ENCODE measurements at places on chromosomes 2 and 18.

DNA sequence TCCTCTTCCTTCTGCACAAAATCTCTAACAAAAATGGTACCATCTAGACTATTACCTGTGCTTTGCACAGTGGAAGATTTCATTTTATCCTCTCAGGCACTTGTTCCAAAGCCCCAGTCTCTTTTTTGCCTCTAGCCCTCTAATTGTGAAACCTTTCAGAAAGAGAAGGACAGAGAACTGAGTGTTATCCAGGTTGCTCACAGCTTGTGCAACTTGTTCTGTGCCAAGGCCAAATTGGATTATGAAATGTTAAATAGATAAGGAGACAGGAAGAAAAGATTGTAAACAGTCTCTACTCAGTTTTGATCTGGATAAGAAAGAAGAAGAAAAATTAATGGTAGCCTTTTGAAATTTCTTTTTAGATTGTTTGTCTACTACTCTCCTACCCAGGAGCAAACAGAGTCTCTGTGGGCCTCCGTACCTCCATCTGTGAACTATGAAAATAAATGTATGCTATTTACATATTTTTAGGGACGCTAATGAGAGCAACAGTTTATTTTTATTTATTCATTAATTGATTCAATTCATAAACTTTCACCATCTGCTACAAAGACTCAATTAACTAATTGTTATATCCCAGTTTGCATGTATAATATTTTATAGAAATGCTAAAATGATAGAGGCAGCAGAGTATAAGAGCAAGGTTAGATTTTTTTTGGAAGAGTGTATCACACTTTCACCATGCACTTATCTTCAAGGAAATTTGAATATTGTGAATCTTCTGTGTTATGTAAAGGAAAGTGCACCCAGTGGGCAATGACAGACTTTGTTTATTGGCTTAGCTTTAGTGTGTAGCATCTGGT lies 339.0 kb upstream of the ETAA1 start:
- DNase-seq, result no peak

DNA sequence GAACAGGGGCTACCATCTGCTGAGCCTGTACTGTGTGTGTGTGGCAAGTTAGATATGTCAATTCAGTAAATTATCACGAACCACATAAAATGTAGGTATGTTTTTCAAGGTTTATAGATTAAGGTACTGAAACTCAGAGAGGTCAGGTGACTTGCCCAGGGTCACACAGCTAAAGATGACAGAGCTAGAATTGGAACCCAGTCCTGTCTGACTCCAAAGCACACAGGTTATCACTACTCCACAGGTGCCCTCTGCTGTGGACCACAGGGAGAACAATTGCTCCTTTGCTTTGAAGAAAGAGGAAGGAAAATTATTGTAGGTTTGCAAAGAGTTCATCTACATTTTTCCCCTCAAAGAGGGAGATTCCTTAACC lies 229.7 kb upstream of the AGAP1 start:
- DNase-seq, result no peak

- DNase-seq, result no peak
These were observed 178.6 kb upstream of the RBMS1 start for GRCh38 chr2:160672211-160672610.

DNA sequence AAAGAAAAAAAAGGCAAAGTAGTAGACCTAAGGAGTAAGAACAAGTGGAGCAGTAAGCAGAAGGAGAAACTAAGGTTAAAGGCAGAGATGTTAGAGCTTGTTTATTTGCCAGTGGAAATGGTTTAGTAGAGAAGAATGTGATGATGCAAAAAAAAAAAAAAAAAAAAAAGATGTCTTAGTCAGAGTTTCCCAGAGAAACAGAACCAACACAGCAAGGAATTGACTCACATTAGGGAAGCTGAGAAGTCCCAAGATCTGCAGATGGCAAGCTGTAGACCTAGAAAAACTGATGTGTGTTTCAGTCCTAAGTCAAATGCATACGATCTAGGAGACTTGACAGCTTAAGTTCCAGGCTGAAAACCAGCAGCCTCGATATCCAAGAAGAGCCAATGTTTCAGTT lies 1548.8 kb upstream of the LRRTM1 start:
- DNase-seq, result no peak

DNA sequence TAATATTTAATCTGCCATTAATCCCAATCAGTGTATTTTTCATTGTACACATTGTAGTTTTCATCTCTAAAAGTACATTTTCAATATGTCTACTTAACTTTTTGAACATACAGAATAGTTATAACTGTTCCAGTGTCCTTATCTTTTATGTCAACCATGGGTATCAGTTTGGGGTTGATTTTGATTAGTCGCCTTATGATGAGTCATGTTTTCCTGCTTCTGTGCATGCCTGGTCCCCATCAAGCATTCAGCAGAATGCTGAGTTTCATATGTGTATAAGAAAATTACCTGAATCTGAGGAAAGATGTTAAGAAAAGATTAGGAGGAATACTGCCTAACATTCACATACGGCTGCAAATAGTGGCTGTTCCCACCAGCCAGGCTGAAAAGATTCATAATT lies 17.7 kb downstream of the SPDYA start:
- no peak for DNase-seq

- DNase-seq, result no peak
These were observed 195.8 kb downstream of the MTX2 start for GRCh38 chr2:176464886-176465564.

DNA sequence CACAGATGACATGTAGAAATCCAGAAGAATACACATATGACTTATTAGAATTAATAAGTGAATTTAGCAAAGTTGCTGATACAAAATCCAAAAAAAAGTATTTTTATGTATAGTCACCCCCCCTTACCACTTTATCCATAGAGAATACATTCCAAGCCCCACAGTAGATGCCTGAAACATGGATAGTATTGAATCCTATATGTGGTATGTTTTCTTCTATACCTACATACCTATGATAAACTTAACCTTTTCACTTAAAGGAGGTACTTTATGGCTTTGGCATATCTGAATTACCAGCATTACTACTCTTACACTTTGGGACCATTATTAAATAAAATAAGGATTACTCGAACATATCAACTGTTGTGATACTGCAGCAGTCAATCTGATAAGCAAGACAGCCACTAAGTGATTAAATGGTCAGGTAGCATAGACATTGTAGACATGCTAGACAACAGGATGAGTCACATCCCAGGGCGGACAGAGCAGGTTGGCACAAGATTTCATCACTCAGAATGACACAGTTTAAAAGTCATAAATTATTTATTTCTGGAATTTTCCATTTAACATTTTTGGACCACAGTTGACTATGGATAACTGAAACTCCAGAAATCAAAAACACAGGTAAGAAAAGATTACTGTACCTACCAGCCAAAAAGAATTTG lies 208.2 kb upstream of the CHAC2 start:
- no peak for DNase-seq

DNA sequence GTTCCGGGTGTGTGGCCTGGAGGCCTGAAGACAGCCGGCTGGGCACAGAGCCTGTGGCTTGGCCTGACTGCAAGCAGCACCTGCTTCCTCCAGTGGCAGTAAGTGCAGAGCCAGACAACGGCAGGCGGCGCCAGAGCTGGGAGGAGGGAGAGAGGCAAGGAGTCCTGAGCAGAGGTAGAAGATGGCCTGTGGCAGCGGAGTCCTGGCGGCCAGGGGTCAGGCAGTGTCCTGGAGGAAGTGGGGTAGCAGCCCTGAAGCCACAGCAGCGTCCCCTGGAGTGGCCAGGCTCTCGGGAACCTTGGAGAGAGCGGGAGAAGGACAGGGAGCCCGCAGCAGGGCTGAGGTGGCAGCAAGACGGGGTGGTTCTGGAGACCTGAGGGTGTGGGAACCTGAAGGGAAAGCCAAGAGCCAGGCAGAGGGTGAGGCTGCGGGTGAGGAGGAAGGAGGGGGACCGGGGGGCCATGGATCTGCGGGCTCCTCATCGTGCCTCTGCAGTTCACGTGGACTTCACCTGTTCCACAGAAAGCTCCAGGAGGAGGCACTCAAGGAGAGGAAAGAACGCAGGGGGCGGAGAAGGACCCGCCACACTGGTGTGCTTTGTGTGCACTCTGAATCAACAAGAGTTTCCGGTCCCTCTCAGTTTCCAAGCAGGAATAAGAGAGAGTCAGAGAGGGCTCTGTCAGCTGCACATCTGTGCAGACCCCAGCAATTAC lies 85.9 kb downstream of the USP40 start:
- DNase-seq, result no peak

DNA sequence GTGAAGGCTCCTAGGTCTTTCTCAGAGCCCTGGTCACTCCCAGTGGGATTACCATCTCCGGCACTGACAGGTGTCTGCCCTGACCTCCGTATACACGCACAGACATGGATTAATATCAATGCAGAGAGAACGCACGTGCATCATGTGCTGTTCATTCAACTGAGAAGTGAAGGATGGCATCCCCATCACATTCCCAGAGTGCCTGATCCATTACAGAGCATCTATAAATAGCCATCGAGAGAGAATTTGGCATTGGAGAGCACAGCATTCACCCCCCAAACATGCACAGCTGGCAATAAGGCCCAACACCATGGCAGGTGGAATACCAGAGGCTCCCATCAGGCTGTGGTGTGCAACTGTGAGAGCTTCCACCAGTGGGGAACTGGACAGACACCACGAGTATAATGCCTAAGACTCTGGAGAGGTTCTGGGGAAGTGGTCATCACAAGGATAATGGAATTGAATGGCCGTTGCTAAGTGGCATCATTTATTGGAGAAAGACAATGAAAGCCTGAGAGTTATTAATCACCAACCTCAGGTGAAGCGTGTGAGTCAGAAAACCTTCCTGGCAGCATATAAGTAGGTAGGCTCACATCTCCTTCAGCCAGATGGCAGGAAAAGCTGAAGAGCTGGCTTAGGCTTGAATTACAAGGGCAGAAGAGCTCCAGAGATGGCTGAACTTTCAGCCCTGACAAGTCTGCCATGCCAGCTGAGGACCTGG lies 244.5 kb upstream of the ID2 start:
- no peak for DNase-seq

- DNase-seq, result no peak
These were observed 45.1 kb downstream of the DPYSL5 start for GRCh38 chr2:26892922-26893524.

DNA sequence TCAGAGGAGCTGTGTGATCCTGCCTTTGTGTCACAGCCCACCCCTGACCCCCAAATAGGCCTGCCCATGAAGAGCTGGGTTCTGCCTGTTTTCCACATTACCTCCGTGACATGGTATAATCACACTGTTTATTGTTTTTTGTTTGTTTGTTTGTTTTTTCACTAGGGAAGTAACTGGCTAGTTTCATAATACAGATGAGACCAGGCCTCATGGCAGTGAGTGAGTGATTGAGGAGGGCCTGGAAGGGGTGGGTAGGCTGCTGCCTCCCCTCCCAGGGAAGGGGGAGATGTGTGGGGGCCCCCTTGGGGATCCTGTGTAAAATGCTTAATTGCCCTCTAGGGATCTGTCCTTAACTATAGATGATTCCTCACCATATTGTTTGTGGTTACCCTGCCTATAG lies 190.5 kb downstream of the LDLRAD4 start:
- no peak for DNase-seq

DNA sequence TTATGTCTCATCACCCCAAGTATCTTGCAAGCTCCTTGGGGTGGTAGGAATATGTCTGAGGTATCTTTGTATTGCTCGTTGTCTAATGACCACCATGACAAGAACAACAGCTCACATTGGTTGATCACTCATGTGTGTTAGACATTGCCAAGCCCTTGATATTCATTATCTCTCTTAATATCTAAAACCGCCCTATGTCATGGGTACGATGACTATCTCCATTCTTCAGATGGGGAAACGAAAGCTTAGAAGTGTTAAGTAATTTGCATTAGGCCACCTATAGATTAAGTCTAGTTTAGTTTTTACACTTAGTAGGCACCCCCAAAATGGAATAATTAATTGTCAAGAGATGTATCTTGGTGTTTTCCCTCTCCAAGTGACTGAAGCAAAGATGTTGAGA lies 57.0 kb downstream of the ICOS start:
- DNase-seq, result no peak

DNA sequence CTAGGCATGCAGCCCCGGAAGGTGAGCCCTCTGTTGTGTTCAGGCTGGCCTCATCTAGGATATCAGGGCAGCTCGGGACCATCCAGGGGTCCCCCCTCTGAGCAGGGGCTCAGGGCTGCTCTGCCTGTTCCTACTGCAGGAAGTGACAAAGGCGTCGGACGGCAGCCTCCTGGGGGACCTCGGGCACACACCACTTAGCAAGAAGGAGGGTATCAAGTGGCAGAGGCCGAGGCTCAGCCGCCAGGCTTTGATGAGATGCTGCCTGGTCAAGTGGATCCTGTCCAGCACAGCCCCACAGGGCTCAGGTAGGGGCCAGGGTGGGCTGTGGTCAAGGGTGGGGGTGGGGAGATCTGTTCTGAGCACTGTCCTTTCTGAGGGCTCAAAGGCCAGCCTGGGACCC lies 13.1 kb downstream of the KCNIP3 start:
- DNase-seq, result no peak

DNA sequence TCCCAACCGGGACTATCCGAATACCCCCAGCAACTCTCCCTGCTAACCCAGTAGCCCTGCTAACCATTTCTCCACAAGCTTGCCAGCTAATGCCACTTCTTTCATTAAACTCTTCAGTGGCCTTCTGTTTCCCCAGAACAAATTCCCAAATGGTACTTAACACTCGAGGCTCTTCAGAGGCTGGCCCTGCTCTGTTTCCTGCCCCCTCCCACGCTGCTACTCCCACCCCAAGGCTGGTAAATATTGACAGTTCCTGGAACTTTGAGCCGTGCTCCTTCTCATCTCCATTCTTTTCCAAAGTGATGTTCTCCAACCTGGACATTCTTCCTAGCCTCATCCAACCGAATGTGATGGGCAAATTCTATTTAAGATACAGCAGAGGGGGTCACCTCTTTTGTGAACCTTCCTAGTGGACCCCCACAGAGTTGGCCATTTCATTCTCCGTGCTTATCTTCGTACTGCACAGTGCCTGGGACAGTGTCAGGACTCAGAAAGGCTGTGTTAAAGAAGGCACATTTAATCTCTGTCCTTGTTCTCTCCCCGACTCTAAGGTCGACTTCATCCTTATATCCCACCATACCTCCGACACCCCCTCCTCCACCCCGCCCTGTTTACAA lies 3.2 kb upstream of the KIDINS220 start:
- DNase-seq, result no peak

DNA sequence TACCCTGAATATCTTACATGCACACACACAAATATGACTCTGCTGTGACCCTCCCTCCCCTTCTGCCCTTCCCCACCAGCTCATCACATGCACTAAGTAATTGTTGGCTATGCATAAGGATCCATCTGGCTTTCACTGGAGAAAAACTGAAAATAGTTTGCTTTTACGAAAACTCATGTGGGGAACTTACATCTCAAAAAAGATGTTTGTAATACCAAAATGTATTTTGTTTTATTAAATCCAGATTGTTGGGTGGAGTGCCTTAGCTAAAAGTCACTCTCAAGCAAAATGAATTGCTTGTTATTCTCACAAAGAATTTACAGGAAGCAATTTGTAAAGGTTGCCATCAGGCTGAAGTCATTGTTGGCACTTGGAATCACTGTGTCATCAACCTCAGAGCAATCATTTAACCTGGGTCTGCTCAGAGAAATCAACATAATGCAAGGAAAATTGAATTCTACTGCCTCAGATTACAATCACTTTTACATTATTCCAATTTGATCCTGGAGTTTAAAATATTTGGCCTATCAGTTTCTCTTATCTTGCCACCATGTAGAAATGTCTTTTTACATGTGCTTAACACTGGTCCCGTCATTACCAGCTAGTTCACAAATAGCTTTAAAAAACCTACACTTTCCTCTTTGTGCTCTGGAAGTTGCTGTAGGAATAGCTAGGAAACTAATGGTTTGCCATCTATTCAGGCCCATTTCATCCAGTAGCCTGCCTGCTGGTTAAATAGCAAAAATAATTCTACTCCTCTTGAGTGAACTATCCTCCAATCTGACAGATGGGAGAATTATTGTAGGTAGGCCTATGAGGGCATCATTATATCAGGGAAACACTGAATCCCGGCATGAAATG lies 90.3 kb upstream of the TMEM17 start:
- DNase-seq, result no peak

Measured in NCI-H1048 (cell line).